Smooth muscle cell of the pulmonary artery (primary cell): ENCODE measurements at places on chromosomes 16 and 17. TPM values are rescaled to one million over a fixed set of nuclear protein-coding genes. Genes with fewer than 3 reads are reported as not detected.

Gene CCL14
- not detected in 2 replicates for total RNA-seq

Gene EXOC3L1
- 0.13 TPM in 1 of 2 replicates, not detected in the other for total RNA-seq

Gene MLKL
- 9.8 and 14.6 TPM in 2 replicates for total RNA-seq

Gene GPR179
- total RNA-seq: 0.07 and 0.10 TPM in 2 replicates

Gene KRT27
- total RNA-seq: not detected in 2 replicates

Gene GNAO1
- total RNA-seq: 0.17 and 0.52 TPM in 2 replicates

Gene RAP1GAP2
- total RNA-seq: 1.2 TPM in 2 replicates

Gene AOC2
- total RNA-seq: 0.79 and 0.85 TPM in 2 replicates

Gene GRIN2C
- 0.13 and 0.50 TPM in 2 replicates for total RNA-seq

Gene CLEC10A
- not detected in 2 replicates for total RNA-seq

Gene SRCIN1
- 0.07 TPM in 1 of 2 replicates, not detected in the other for total RNA-seq

Gene CLDN6
- 0.13 and 0.46 TPM in 2 replicates for total RNA-seq

Gene CD300A
- not detected in 2 replicates for total RNA-seq
